ENCODE measurements at places on chromosomes 12 and 14.

DNA sequence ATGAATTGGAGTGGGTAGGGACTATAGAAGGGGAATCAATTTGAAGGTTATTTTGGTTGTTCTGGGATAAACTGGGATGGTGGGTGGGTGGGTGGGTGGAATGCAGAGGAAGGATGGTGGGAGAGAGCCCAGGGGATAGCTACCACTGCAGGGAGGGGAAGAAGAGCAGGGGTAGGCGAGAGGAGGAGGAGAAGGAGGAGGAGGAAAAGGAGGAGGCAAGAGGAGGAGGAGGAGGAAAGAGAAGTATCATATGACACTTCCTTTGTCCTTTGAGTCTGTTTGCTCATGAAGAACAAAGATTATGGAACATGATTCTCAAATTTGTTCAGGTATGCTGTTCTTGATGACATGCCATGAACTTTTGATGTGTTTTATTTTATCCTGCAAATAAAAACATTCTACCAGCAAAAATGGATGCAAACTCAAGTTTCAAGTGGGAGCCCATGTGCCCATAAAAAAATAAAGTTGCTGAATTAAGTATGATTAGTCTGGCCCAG lies 4.1 kb upstream of the BEST3 start:
- DNase-seq: no peak

DNA sequence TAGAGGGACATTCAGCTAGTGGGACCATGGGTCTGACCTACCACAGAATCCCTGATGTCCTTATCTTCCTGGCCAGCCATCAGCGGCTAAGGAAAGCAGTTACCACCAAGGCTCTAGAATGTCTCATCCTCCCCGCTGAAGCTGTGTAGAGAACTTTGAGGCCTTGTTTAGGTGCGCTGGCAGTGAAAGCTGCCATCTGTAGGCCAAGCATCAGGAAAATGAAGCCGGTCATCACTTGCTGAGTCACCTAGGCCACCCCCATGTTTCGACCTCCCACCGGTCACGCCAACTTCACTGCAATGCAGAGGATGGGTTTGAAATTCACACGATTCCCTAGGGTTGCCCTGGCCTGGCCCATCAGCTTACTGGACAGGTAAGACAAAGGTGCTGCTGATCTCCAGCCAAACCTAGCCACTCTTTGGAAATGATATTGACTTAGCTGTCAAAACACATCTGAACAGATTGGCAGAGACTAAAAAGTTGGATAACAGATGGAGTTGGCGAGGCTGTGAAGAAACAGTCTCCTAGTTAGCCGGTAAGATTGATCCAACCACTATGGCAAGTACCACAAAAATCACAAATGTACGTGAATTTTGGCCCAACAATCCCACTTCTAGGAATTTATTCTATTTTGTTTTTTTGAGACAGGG lies 52.0 kb downstream of the NOS1 start:
- DNase-seq: no peak

DNA sequence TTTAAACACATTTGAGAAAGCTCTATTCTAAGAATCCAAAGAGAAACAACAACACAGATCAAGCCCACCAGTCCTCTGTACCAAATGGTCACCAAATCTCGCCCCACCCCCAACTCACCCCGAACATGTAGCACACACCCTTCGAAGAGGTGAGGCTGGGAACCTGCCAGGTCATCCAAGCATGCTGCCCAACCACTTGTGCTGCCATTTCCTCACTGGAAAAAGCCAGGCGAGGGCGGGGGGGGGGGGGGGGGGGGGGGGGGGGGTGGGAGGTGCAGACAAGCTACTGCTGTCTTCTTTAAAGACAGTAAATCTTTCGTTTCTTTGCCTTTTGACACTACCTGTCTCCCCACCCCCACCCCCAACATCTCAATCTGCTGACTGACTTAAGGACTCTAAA lies 59.9 kb downstream of the SETD3 start:
- DNase-seq: no peak

DNA sequence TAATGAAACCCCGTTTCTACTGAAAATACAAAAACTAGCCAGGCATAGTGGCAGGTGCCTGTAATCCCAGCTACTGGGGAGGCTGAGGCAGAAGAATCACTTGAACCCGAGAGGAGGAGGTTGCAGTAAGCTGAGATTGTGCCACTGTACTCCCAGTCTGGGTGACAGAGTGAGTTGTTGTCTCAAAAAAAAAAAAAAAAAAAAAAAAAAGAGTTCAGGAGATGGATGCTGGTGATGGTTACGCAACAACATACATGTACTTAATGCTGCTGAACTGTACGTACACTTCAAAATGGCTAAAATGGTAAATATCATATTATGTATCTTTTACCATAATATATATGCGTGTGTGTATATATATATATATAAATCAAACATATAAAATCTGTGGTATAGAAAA lies 29.0 kb downstream of the ACTN1 start:
- no peak for DNase-seq

DNA sequence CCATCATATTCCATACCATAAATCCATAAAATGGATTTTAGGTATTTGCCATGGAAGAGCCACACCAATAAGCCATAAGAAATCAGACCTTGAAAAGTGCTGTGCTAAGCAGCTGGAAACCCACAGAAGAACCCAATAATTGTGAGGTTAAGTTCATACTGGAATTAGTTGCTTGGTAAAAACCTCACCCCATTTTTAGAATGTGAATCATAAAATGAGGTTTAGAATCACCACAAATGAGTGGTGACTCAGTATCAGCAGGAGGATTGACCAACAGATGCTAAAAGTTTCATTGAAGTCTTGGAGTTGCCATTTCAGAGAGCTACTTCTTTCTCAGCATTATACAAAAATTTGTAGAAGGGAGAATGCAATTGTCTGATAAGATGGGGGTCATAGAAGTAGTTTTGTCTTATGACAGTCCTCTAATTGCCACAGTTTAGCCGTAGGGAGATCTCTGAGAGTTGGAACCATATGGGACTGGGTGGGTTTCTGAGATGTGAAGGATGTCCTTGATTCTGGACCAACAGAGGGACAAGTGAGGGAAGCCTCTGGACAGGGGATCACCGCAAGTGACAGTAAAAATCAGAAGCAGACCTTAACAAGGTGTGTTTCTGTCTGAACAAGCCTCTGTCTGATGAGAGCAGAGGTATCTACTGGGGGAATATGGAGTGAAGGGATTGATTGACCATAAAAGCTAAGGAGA lies 1.4 kb upstream of the STON2 start:
- DNase-seq: no peak

DNA sequence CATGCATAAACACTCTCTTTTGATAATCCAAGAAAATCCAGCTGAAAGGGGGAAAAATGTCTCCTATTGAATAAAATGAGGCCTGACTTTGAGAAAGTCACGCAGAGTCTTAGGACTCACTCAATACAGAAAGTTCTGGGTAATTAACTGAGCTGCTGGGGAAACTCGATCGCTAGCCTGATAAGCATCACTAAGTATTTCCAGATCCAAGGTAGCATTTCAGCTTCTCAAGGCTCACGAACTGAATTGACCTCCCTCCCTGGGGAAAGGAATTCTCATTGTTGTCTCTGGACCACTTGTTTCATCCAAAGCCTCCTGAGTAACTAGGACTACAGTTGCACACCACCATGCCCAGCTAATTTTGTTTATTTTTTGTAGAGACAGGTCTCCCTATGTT lies 13.8 kb upstream of the ANAPC5 start:
- DNase-seq: no peak

DNA sequence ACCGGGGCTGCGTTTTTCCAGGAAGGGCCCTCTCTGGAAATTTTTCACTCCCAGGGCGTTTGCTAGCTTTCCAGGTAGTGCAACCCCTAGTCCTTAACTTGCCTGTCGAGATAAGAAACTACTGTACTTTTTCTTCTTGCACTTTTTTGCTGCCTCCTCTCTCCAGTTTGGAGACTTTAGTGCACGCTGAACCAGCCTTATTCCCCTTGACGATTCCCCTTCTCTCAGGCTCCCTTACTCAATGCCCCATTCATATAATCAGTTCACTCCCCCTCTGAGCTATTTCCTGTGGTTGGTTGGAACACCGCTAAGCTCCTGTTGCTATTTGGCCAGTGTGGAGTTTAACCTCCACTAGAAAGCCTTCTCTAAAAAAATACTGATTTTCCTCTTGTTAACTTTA lies 682 bp downstream of the CREBL2 start:
- DNase-seq: peak; percentile 13

DNA sequence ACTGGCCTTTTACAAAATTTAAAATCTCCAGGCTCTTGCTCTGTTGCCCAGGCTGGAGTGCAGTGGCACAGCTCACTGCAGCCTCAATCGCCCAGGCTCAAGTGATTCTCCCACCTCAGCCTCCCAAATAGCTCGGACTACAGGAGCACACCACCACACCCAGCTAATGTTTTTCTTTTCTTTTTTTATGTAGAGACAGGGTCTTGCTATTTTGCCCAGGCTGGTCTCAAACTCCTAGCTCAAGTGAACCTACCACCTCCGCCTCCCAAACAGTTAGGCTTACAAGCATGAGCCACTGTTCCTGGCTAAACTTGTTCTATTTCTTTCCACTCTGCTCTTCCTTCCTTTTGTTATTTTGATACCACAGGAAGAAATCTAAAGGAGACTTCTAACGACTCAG lies 15.2 kb downstream of the SYNJ2BP start:
- DNase-seq: no peak

DNA sequence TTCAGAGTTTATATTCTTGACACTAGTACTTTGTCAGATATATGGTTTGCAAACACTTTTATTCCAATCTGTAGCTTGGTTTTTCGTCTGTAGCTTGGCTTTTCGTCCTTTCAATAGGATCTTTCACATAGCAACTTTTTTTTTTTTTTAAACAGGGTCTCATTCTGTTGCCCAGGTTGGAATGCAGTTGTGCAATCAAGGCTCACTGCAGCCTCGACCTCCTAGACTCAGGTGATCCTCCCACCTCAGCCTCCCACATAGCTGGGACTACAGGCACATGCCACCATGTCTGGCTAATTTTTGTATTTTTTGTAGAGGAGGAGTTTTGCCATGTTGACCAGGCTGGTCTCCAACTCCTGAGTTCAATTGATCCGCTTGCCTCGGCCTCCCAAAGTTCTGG lies 460.4 kb upstream of the SOX5 start:
- DNase-seq: no peak

DNA sequence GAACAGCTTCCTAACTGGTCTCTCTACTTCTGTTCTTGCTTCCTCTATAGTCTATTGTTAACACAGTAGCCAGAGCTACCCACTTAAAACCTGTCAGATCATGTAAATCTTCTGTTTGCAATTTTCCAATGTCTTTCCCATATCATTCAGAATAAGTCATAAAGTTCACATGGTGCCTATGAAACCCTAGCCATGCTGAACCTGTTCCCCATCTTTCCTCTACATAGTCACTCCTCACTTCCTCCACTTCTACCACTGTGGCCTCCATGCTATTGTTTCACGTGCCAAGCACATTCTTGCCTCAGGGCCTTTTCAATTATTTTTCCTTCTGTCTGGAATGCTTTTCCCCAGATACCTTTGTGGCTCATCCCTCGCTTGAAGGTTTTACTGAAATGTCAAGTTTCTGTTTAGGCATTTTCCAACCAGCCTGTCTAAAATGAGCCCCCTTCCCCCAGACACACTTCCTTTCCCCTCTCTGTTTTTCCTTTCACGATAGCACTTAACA lies 132.1 kb downstream of the DYRK2 start:
- DNase-seq: no peak

- no peak for DNase-seq
These were observed 7.8 kb upstream of the OTUB2 start for GRCh38 chr14:94018308-94018707.

DNA sequence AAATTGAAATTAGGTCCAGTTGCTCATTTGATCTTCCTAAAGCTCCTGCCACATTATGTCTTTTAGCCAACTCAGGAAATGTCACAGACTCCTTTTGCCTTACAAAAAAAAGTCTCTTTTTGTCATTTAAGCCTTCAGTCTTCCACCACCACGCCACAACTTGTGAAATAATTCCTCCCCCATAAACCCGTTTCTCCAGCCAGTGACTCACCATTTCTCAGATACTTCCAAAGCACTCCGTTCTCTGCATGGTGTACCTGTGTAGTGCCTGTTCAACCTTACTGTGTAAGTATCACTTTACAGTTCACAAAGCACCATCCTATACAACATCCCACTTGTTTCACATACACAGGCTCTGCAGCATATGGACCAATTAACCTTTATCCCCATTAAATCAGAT lies 139.5 kb upstream of the AEBP2 start:
- no peak for DNase-seq

DNA sequence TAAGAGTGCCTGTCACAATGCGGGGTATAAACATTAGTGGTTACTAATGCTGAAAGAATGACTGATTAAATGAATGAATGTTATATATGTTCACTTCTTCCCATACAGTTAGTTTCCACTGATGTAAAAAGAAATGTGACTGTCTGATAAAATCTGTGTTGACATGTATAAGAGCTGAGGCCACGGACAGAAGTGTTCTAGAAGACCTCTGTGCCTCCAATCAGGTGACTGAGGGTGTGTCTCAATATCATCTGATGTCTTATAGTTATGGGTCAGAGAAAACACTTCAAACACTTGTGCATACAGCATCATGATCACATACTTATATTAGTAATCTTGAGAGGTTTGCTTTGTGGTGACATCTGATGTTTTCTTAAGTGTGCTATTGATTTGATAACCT lies 183.4 kb downstream of the TTC7B start:
- no peak for DNase-seq

- no peak for DNase-seq
These were observed 11.5 kb upstream of the NUP107 start for GRCh38 chr12:68675101-68675842.

DNA sequence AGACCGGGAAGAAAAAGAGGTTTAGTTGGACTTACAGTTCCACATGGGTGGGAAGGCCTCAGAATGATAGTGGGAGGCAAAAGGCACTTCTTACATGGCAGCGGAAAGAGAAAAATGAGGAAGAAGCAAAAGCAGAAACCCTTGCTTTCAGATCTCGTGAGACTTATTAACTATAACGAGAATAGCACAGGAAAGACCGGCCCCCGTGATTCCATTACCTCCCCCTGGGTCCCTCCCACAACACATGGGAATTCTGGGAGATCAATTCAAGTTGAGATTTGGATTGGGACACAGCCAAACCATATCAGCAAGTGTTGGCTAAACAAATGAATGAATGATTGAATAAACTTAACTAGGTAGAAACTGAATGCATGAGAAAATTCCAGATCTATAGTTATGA lies 85.3 kb upstream of the PARP11 start:
- no peak for DNase-seq

DNA sequence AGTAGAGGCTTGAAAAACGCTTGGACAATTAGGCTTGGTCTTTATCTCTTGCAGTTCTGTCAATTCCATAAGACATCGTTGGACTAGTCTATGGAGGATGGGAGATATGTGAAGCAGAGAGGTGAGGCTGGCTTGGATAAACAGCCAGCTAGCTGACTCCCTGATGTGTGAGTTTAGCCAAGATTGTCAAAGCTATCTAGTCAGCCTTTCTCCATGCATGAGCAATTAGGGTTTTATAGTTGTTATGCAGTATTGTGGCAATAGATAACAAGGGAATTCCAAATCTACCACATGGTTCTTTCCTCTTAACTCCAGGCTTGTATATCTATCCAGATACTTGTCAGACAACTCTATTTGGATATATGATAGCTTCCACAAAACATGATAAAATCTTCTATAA lies 153.6 kb upstream of the NRXN3 start:
- DNase-seq: no peak

GRCh38 chr14:71716041-71716772 lies 216.0 kb upstream of the RGS6 start:
- DNase-seq: no peak

GRCh38 chr14:43215524-43215923 lies 1291.6 kb downstream of the FSCB start:
- DNase-seq: no peak

- DNase-seq: no peak
These were observed 203.3 kb upstream of the NUDT4 start for GRCh38 chr12:93174473-93174872.

GRCh38 chr12:12357719-12358461 lies 1.0 kb downstream of the BORCS5 start:
- peak; percentile 28 for DNase-seq
